T-helper 1 cell (primary cell): ENCODE measurements at places on chromosomes 7 and 10.

DNA sequence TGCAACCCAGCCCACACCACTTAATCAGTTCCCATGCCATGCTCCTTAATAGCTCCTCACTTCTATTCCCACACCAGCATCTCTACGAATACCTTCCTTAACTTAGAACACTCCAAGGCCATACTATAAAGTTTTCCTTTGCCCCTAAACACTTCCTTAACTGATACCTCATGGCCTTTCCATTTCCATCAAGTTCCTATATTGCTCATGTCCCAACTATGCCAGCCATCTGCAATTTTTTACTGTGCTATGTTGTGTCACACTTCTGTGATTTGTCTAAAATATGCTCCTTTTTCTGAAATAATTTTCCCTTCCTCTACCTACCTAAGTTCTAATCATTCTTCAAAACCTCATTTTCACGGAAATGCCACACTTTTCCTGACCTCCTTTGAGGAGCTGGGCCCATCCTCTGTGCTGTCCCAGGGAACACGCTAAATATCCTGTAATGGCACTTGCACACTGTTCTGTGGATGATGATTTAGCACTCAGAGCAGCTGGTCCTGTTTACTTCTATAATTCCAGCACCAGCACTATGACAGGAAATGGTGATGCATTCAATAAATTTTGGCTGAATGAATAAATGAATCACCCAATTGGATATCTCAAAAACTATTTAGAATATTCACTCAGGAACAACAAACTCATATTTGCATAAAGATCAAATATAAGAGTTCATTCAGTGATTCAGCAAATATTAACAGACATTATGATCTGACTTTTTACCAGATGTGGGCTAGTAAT, 266.5 kb upstream of the HGF start:
- no peak for DNase-seq

DNA sequence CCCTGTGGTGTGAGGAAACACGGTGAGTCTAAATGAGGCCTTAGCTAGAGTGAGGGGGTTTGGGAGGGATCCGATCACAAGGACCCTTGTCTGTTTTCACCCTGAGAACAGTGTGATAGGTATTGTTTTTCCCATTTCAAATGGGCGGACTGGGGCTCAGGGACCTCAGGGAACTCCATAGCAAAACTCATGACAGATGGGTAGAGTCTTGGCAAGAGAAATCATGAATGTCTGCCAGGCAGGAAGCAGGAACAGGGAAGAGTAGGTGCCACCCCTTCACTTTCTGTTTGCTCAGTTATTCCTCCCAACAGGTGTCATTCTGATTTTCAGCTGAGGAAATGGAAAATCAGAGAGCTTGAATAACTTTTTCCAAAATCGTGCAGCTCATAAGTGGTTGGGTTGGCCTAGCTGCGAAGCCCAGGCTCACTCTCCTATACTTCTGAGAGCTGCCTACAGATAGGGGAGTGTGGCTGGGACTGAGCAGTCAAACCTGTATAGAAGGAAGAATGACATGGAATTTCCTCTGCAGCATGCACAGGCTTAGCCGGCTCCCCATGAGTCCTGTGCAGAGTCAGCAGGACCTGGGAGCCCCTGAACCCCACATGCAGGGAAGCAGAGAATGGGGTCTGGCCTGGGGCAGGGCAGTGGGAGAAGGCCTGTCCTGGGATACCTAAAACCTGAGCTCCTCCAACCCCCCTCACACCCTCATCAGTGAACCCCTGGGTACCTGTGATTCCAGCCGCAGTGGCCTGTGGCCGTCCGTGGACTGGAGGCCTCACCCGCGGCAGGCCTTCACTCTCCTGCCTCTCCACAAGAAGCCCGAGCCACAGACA, 17.6 kb upstream of the C10orf105 start:
- no peak for DNase-seq

DNA sequence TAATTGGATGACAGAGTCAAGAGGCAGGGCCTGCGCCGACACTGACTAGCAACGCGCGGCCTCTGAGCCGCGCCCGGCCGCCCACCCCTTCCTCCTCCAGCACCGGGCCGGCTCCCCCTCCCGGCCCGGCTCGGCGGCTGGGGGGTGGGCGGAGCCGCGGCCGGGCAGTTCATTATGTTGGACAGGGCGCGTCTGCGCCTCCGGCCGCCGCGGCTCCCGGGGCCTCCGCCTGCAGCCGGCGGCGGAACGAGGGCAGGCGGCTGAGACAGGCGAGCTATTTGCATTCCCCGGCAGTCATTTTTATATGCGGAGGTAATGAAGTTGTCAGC, 106.7 kb downstream of the SNX10 start:
- no peak for DNase-seq

DNA sequence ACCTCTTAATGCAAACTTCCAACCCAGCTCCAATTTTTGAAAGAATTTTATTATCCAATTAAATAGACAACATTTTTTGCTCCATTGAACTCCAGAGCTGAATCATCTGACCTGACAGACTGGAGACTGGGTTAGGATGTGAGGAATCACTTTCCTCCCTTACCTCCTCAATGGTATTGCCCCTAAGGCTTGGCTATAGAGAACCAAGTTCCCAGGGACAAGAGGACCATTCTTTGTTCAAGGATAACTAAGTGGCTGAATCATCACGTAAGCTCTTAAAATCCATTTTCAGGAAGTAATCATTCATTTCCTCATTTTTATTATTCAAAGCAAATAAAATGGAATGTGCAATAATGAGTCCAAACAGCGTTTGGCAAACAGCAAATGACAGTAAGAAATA, 335.1 kb downstream of the GATA3 start:
- no peak for DNase-seq

- no peak for DNase-seq
Measured at GRCh38 chr10:74827045-74827441, 643 bp downstream of the KAT6B start.

DNA sequence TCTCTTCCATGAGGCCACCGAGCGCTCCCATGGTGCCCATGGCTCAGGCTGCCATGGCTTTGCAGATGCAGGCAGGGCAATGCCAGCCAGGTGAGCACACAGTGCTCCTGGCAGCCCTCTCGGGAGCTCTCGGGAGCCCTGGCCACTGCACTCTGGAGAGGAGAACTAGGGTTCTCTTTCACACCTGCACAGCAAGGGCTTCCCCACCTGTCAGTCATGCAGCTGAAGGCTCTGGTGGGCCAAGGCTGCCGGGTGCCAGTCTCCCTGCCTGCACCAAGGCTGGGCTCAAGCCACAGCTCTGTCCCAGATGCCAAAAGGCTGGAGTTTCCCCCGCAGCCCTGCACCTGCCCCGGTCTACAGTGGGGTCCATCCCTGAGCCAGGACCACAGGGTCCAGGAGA, 32.6 kb downstream of the NUDT1 start:
- DNase-seq = no peak

DNA sequence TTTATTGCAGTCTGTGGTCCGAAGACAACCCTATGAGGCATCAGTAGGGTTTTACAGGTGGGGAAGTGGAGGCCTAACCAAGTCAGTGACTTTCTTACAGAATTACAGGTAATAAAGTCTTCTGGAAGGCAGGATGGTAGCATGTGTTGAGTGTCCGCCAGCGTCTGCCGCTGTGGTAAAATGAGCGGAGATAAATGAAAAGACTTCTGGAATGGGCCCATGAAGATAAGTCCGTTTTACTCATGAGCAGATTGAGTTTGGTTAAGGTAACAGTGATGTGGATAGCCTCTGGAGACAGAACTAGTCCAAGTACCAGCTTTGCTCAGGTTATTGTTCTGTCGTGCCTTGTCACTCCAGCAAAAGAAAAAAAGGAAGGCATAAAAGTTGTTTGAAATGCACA, 966 bp downstream of the FBH1 start:
- DNase-seq = no peak

- no peak for DNase-seq
Measured at GRCh38 chr7:107641676-107642075, 19.0 kb upstream of the SLC26A4 start.

DNA sequence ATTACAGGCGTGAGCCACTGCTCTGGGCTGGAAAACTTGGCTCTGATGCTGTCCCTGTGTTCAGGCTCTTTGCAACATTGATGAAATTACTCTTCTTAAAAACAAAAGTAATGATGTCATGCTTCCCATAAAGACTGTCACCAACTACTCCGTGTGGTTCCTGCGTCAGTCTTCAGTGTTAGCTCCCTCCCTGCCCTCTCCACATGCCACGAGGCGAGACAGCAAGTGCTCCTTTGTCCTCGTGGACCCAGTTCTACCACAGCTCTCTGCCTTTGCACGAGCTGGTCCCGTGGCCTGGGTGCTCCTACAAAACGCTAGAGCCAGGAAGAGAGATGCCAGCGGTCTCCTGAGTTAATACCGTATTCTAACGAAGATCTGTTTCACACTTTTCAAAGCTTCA, 194.5 kb downstream of the SDK1 start:
- DNase-seq = no peak

GRCh38 chr7:123230603-123231002, 30.8 kb upstream of the SLC13A1 start:
- DNase-seq = no peak

GRCh38 chr10:76523246-76523645, 1091.8 kb downstream of the LRMDA start:
- DNase-seq = no peak
